Activated T-helper 2 cell treated with anti-CD3 and anti-CD28 coated beads, Interferon-gamma antibody, Interleukin-2, Interleukin-4, amounts not matched to agents 10 μg/mL and 5 μg/mL and 100 μg/mL, durations not matched to agents 14 hours and 24 hours and 36 hours (primary cell): ENCODE measurements at places on chromosomes 2 and 18. TPM values are rescaled to one million over a fixed set of nuclear protein-coding genes. Genes with fewer than 3 reads are reported as not detected.

AGAP1 gene
- total RNA-seq = 1.8 and 2.2 TPM in 2 replicates

GPR155 gene
- total RNA-seq = 0.94 and 1.1 TPM in 2 replicates

IRS1 gene
- total RNA-seq = 1.9 and 3.1 TPM in 2 replicates

DNA sequence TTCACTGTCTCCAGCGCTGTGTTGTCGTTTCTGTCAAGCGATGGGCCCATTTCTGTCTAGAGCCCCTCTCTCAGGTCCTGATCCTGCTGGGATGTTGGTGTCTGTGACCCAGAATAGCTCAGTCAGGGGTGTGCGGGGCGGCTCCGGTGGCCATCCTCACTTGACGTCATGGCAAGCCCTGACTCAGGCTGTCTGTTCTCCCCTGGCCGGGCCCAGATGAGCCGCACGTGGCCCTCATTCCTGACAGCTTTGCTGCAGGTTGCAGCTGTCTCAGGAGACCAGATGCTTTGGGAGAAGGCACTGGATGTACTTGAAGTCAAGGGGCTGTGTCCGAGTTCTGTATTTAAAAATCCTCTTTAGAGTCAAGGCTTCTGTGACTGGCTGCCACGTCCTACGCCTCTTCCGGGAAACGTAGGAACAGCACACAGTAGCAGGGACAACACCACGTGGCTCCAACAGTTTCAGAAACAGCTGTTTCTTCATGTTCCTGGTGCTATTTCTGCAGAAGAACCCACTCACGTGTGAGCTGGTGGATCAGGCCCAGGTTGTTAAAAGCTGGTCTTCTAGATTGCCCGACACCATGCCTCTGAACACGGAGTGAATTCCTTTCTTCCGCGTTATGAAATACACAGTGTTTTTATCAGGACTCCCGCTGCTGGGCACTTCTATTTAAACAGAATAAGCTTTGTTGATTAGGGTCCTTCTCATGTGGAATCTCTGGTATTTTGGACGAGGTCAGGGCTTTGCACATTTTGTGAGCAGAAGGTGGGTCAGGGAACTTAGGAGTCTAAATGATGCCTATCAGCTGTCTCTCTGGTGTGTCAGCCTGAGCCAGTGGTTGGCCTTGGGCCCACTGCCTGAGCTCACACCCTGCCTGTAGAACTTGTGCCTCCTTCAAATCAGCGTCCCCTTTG lies 28.3 kb upstream of the NTSR2 start:
- H3K27me3 ChIP-seq = peaks cover 6% of the 10 kb centered on the region
- DNase-seq = no peak
- H3K4me1 ChIP-seq = no peaks in the 10 kb centered on the region
- H3K36me3 ChIP-seq = no peaks in the 10 kb centered on the region
- H3K27ac ChIP-seq = no peak overlapping the region

DNA sequence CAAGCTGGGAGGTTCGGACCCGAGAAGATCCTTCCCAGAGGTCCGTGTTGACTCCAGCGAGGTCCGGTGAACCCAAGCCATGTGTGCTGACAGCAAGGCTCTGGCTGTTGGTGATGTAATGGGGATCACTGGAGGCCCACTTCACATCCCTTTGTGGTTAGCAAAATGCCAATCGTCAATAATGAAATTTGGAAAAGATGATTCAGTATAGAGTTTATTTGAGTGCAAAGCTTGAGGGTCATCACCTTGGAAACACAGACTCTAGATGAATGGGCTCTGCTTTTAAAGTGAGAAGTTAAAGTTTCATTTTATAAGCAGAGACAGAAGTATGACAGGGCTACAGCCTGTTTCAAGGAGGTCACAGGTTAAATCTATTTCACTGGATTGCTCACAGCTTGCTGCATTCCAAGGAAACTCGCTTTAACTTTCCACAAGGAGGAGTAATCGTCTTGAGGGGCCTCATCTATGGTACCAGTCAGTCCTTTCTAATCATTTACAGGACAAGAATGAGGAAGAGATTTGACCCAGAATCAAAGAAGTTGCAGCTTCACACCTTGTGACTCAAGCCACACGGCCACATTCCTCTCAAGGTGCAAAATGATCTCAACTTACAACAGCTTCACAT lies 140.5 kb downstream of the TPO start:
- H3K27me3 ChIP-seq = peaks cover 10% of the 10 kb centered on the region
- no peak for DNase-seq
- H3K27ac ChIP-seq = no peak overlapping the region
- H3K36me3 ChIP-seq = no peaks in the 10 kb centered on the region
- no peaks in the 10 kb centered on the region for H3K4me1 ChIP-seq
- no peak overlapping the region for H3K4me3 ChIP-seq

DNA sequence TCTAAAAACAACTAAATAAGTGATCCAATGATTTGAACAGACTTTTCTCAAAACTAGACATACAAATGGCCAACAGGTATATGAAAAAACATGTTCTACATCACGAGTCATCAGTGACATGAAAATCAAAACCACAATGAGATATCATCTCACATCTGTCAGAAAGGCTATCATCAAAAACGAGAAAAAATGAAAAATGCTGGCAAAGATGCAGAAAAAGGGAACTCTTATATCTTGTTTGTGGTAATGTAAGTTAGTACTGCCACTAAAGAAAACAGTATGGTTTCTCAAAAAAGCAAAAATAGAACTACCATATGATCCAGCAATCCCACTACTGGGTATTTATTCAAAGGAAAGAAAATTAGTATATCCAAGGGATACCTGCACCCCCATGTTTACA lies 255.3 kb upstream of the FBXO11 start:
- H3K36me3 ChIP-seq = peaks cover 7% of the 10 kb centered on the region
- peaks cover 2% of the 10 kb centered on the region for H3K4me1 ChIP-seq
- H3K27me3 ChIP-seq = peaks cover 26% of the 10 kb centered on the region
- H3K4me3 ChIP-seq = no peak overlapping the region
- DNase-seq = no peak
- H3K27ac ChIP-seq = no peak overlapping the region

GRCh38 chr18:76455003-76455676 lies 39.9 kb downstream of the ZNF516 start:
- no peak for DNase-seq
- no peak overlapping the region for H3K4me3 ChIP-seq
- H3K4me1 ChIP-seq = peaks cover 13% of the 10 kb centered on the region
- no peaks in the 10 kb centered on the region for H3K36me3 ChIP-seq
- no peak overlapping the region for H3K27ac ChIP-seq
- H3K27me3 ChIP-seq = peaks cover 36% of the 10 kb centered on the region

- H3K36me3 ChIP-seq = no peaks in the 10 kb centered on the region
- H3K4me3 ChIP-seq = no peak overlapping the region
- H3K27me3 ChIP-seq = peaks cover 5% of the 10 kb centered on the region
Observed at GRCh38 chr2:111535404-111535803, 348.6 kb downstream of the ANAPC1 start.

GRCh38 chr2:80303006-80303908 lies 1.3 kb downstream of the LRRTM1 start:
- H3K36me3 ChIP-seq = no peaks in the 10 kb centered on the region
- H3K27ac ChIP-seq = no peak overlapping the region
- H3K27me3 ChIP-seq = peaks cover 34% of the 10 kb centered on the region
- H3K4me3 ChIP-seq = no peak overlapping the region
- no peaks in the 10 kb centered on the region for H3K4me1 ChIP-seq
- no peak for DNase-seq

DNA sequence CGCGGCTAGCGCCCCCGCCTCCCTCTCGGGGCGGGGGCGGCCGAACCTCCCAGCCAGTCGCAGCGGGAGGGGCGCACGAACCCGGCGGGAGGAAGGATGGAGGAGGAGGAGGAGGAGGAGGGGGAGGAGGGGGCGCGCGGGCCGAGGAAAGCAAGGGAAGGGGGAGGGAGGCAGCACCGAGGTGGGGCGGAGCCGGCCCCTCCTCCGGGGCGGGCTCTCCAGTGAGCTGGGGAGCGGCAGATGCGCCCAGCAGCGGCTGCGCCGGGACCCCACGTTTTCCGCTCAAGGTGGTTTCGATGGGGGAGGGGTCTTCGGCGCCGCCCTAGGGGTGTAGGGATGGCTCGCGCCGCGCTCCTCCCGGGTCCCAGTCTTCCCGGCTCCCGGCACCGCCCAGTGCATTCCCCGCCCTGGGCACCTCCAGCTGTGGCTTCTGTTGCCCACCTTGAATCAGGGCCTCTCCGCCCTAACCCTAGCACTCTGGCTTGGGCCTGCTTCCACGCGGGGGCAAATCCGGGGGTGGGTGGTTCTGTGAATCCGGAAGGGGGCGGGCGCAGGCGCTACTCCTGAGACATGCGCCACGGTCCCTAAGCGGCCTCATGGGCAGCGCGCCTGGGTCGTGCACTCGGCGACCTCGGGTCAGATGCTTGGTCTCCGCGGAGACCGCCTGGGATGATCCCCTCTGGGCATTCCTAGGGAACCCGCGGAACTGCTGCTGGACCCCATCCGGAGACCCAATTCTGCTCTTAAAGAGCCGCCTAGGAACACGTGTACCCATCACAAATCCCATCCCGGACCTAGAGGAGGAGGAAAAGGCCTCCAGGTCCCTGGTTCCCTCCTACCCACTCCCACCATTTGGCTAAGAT lies at the start of gene FBXO41:
Gene FBXO41 (minus strand): TSS at position 183 of the 863 bp plus-strand sequence. CDS start 14,848 bp downstream, outside the sequence.
- peak within 1 kb of the TSS; percentile 78 for H3K4me3 ChIP-seq
- DNase-seq = peak; percentile 68
- peaks cover 13% of the 10 kb centered on the region for H3K4me1 ChIP-seq

DNA sequence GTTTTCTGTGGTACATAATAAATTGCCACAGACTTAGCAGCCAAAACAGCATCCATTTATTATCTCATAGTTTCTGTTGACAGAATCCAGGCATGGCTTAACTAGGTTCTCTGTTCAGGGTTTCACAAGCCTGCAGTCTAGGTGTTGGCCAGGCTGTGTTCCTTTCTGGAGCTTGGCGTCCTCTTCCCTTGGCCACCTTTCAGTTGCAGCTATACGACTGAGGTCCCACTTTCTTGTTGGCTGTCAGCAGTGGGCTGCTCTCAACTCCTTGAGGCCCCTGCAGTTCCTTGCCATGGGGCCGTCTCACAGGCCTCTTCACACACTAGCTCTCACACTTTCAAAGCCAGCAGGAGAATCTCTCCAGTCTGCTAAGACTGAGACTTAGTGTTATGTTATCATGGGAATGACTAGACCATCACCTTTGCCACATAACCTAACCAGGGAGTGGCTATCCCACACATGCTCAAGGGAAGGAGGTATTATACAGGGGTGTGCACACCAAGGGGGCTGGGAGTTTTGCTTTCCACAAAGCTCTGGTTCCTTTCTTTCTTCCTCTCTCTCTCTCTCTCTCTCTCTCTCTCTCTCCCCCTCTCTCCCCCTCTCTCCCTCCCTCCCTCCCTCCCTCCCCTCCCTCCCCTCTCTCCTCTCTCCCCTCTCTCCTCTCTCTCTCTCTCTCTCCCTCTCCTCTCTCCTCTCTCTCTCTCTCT lies 15.8 kb downstream of the RIOK3 start:
- no peak overlapping the region for H3K4me3 ChIP-seq
- H3K27me3 ChIP-seq = no peaks in the 10 kb centered on the region
- no peak for DNase-seq
- peaks cover 55% of the 10 kb centered on the region for H3K36me3 ChIP-seq
- H3K4me1 ChIP-seq = no peaks in the 10 kb centered on the region

DNA sequence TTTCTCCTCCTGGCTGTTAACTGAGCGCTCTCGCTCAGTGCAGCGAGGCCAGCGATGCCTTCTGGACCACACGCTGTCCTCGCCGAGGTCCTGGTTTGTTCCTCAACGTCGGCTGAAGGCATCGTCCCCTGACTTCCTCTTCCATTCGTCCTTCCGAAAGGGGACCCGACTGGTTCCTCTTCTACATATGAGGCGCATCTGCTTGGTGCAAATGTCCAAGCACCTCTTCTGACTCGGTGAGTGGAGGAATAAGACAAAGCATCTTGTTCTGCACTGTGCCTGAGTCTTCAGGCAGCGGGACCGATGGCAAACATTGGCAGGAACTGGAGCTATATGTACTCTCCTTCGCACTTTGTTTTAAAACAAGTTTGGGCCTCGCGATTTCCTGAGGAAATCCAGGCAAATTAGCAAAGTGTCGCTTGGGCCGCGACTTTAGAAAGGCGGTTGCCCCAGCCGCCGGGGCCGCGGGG lies 621 bp upstream of the KCNS3 start:
- no peaks in the 10 kb centered on the region for H3K36me3 ChIP-seq
- no peak overlapping the region for H3K27ac ChIP-seq
- DNase-seq = no peak
- peaks cover 65% of the 10 kb centered on the region for H3K27me3 ChIP-seq
- H3K4me1 ChIP-seq = peaks cover 3% of the 10 kb centered on the region

DNA sequence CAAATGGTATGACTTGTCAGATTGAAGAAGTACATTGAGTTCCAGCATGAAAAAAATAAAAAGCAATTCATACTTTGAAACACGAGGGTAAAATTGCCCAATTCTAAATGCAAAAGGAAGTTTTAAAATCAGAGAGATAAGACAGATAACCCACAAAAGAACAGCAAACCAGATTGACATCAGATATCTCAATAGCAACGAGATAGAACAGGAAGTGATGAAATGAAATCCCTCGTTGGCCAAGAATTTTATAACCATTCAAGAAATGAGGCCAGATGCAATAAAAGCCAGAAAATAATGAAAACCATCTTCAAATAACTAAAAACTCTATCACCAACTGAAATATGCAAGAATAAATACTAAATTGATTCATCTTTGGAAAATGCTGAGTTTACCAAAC lies 172.8 kb downstream of the CD226 start:
- no peak overlapping the region for H3K4me3 ChIP-seq
- no peaks in the 10 kb centered on the region for H3K27me3 ChIP-seq
- no peak overlapping the region for H3K27ac ChIP-seq
- H3K4me1 ChIP-seq = peaks cover 12% of the 10 kb centered on the region

- H3K27ac ChIP-seq = no peak overlapping the region
- no peak for DNase-seq
- H3K36me3 ChIP-seq = no peaks in the 10 kb centered on the region
- peak overlapping the region; percentile 8 for H3K4me3 ChIP-seq
Observed at GRCh38 chr2:150485114-150485870, 2.2 kb downstream of the RND3 start.

GRCh38 chr2:202752071-202752470 lies 117.3 kb downstream of the FAM117B start:
- DNase-seq = no peak
- peaks cover 19% of the 10 kb centered on the region for H3K4me1 ChIP-seq
- no peak overlapping the region for H3K4me3 ChIP-seq

GRCh38 chr2:1581965-1582625 lies 162.2 kb downstream of the PXDN start:
- H3K4me3 ChIP-seq = no peak overlapping the region
- H3K27me3 ChIP-seq = no peaks in the 10 kb centered on the region
- no peak for DNase-seq

DNA sequence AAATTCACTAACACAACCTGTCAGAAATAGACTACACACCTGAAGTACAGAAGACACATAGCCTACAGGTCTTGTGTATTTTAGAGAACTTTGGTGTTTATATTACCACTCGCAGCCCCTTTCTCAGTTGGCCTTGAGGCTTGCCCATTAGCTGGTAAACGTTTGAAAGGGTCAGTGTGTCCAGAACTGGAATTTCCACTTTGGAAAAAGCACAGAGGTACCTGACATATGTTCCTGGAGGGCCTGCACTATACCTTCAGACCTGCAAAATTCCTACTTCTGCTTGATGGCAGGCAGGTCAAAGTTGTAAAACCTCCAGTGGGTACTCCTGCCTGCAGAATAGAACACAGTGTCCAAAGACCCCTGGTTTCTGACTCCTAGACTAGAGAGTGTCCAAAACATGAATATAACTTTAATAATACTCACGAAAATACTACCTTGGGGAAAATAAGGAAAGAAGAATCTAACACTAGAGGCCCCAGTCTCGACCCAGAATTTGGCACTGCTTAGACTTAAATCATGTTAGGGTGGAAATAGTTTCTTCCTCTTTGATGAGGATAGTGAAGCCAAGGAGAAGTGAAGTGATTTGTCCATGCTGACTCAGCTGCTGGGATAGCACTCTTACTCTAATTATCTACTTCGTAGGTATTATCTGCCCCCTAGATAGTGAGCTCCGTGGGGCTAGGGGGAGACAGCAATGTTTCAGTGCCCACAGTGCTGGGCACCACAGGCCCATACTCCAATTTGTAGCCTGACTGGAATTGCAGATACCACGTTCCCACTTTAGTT lies 2.8 kb downstream of the KCTD1 start:
- no peak overlapping the region for H3K27ac ChIP-seq
- peaks cover 8% of the 10 kb centered on the region for H3K27me3 ChIP-seq
- H3K36me3 ChIP-seq = peaks cover 14% of the 10 kb centered on the region
- no peak overlapping the region for H3K4me3 ChIP-seq
- no peak for DNase-seq
